ENCODE measurements at places on chromosomes 12 and 14.

- ATAC-seq: peak; percentile 48
Measured at GRCh38 chr12:98456576-98457573, 58.5 kb upstream of the TMPO start.

DNA sequence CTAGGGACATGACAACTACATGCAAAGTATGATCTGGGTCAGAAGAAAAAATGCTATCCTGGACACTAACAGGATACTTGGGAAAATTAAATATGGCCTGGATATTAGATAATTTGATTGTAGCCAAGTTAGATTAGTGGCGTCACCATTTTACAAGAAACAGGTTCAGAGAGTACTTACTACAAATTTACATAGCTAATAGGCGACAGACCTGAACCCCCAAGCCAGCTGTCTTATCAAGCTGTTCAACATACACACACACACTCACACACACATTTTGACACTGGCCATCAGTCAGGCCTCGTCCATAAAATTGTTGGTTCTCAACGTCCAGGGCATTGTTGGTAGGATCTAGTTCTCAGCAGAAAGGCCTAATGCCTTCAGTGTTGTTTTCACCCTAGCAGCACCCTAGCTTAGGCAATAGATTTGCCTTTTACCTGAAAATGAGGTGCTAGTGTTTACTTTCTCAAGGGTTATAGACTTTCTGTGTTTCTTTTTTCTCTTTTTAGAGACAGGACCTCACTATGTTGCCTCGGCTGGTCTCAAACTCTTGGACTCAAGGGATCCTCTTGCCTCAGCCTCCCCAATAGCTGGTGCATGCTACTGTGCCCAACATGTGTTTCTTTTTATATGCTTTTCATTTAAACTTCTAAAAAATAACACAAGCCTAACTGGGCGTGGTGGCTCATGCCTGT lies 3.3 kb upstream of the C14orf93 start:
- no peak for ATAC-seq

GRCh38 chr12:27651201-27651600 lies 45.0 kb upstream of the REP15 start:
- ATAC-seq: peak; percentile 39

- ATAC-seq: no peak
Measured at GRCh38 chr14:87888136-87888999, 104.6 kb downstream of the GALC start.

DNA sequence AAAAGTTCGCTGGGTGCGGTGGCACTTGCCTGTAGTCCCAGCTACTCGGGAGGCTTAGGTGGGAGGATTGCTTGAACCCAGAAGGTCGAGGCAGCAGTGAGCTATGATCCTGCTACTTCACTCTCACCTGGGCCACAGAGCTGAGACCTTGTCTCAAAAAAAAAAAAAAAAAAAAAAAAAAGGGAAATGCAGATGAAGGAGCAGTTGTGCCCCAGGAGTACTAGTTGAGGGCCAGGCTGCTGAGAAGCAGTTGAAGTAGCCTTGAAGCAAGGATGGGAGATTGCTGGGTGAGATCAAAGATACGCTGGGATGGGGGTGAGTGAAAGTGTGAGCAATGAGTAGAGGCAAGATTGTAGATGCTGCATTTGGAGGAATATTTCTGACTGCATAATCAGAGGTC lies 93.4 kb upstream of the DNM1L start:
- no peak for ATAC-seq

DNA sequence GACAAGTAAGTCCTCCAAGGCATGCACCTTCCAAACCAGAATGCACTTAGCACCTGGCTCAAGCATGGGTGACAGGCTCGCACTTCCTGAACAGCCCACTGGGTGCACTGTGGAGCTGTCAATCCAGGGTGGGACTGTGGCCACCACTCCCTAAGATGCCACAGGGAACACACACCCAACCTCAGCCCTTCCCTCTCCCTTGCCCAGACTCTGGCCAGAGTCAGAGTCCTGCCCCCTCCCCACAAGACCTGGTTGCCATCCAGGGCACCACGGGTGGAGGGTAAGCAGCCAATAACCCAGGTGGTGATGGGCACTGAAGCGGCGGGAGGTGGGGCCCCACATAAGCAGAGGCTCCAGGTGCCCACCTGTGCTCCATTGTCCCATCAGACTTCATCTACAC lies 160.6 kb downstream of the MYRFL start:
- peak; percentile 64 for ATAC-seq

DNA sequence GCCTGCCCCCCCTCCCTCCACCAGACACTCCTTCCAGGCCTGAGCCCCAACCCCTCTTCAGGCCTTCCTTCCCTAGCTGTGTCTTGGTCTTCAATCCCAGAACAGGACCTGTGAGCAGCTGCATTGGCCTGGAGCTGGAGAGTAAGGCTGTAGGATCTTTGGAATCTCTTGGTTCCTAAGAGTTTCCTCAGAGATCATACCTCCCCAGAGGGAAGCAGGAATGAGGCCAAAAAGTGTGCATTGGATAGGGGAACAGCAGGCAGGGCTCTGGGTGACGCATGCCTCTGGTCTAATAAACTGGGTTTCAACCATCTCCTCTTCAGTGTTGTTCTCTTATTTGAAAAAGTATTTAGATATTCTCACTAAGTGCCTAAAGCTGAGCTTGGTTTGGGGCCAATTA lies 1.8 kb upstream of the SMARCD1 start:
- ATAC-seq: no peak

Measured in esophagus mucosa (tissue), 1 donor.